Left renal pelvis (tissue), 4 donors: ENCODE measurements at places on chromosomes 2 and 18. TPM values are rescaled to one million over a fixed set of nuclear protein-coding genes. Genes with fewer than 3 reads are reported as not detected.

COQ10B gene
- polyA plus RNA-seq = 16.5 TPM

MOCOS gene
- polyA plus RNA-seq = 1.6 TPM

FHOD3 gene
- 40.3 TPM for polyA plus RNA-seq

MBD2 gene
- 102 TPM for polyA plus RNA-seq

CD8A gene
- 0.21 TPM for polyA plus RNA-seq

ALPI gene
- not detected for polyA plus RNA-seq

RMDN2 gene
- 11.7 TPM for polyA plus RNA-seq

GKN1 gene
- not detected for polyA plus RNA-seq

STAM2 gene
- polyA plus RNA-seq = 49.1 TPM

TTN gene
- 1.2 TPM for polyA plus RNA-seq

ASB18 gene
- polyA plus RNA-seq = 0.17 TPM

PARD3B gene
- polyA plus RNA-seq = 22.6 TPM

PROM2 gene
- polyA plus RNA-seq = 50.5 TPM
